ENCODE measurements at places on chromosomes 4 and X.

GRCh38 chrX:131067216-131067615, 9.1 kb downstream of the ARHGAP36 start:
- peak; percentile 70 for DNase-seq

GRCh38 chrX:69424161-69424560, 80.0 kb upstream of the NALF2 start:
- DNase-seq = peak; percentile 8

DNA sequence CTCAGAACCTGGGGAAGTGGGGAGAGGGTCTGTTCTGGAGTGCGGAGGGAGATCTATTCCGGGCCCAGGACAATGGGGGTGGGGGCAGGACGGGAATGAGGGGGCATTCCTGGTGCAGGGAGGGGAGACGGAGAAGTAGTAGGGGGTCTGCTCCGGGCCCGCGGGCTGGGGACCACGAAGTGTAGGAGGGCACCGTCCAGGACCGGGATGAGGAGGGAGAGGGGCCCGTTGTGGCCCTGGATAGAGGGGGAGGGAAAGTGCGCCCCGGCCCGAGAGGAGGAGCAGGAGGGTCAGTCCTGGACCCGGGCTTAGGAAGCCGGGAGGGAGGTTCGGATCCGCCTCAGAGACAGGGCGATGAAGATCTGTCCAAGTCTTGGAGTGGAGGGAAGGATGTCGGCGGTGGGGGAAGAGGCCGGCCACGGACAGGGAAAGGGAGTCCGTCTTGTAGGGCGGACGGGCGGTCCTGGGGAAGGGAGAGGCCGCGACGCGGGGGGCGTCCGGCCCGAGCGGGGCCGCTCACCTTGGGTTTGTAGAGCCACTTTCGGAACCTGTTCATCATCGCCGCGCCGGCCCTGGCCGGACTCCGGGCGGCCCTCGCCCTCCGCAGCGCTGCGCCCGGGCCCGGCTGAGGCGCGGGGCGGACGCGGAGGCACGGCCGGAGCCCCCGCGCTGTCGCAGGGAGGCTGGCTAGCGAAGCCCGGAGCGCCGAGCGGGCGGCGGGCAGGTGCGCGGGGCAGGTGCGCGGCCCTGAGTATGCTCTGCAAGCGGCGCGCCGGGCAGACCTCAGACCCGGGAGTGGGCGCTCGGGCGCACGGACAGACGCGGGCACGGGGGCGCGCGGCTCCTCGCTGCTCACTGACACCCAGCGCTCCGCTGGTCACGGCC, at the start of gene ZFYVE28:
Gene ZFYVE28, minus strand, starts transcription at position 881 of the 885 bp plus-strand sequence. Its CDS starts 322 bp downstream, at position 559.
- no peak for DNase-seq

GRCh38 chr4:181987392-181987791, 255.8 kb upstream of the TENM3 start:
- DNase-seq = no peak

- peak; percentile 41 for DNase-seq
Observed at GRCh38 chrX:22300130-22300529, 27.4 kb downstream of the CBLL2 start.
